ENCODE measurements at places on chromosomes 13 and 19. TPM values are rescaled to one million over a fixed set of nuclear protein-coding genes. Genes with fewer than 3 reads are reported as not detected.

The TARM1 gene
- polyA plus RNA-seq = 0.20 TPM

The TGFBR3L gene
- 1.0 TPM for polyA plus RNA-seq

DNA sequence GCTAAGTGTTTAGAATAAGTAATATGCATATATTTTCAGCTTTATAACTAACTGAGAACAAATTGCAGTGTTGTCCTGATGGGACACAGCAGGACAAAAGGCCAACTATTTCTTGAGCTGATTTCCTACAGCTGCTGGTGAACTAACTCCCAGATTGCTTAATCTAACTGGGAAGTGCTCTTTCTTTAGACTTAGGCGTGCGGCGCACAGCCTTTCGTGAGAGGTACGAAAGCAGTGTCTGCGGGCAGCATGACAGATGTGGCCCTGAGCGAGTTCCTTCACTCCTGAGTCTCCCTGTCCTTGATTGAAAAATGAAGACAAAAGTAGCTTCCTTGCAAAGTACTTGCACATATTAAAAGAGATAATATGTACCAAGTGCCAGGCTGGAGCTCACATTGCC lies 47.3 kb upstream of the NPAS1 start:
- DNase-seq = no peak

The CLC gene
- 3.7 TPM for polyA plus RNA-seq

DNA sequence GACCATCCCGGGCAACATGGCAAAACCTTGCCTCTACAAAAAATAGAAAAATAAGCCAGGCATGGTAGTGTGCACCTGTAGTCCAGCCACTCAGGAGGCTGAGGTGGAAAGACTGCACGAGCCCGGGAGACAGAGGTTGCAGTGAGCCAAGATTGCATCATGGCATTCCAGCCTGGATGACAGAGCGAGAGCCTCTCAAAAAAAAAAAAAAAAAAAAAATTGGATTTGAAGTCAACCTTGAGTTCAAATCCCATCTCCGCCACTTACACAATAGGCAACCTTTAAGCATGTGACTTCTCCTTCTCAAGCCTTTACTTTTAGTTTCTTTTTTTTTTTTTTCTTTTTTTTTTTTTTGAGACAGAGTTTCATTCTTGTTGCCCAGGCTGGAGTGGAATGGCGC lies 12.0 kb downstream of the KASH5 start:
- DNase-seq = no peak

- no peak for DNase-seq
These were observed 505.7 kb downstream of the EFNB2 start for GRCh38 chr13:106029676-106030290.

The GSX1 gene
- polyA plus RNA-seq = not detected

- no peak for DNase-seq
These were observed 224.7 kb downstream of the LHFPL6 start for GRCh38 chr13:39378306-39378705.
